ENCODE measurements at places on chromosomes 2 and 18.

DNA sequence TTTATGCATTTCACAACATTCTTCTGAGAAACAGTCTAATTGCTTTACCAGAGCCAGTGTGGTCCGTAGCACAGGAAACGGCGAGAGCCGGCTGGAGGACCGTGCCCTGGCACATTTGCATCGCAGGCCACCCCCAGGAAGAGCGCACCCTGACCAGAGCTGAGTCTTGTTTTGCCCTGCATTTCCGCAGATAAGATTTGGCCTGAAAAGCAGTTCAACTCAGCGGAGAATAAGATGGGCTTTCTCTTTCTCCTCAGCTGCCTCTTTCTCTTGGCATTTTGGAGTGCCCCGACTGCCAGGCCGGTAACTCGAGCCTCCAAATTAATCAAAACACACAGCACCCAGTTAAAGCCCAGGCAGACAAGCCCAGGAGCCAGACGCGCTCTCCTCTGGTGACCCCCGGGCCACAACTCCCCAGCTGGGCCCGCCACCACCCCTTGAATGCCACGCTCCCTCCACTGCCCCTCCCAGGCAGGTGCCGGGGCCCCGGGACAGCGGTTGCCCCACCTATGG is 464 bp downstream of the COL4A4 start:
- DNase-seq, result no peak

GRCh38 chr2:190323406-190323805 is 3.8 kb upstream of the HIBCH start:
- no peak for DNase-seq

DNA sequence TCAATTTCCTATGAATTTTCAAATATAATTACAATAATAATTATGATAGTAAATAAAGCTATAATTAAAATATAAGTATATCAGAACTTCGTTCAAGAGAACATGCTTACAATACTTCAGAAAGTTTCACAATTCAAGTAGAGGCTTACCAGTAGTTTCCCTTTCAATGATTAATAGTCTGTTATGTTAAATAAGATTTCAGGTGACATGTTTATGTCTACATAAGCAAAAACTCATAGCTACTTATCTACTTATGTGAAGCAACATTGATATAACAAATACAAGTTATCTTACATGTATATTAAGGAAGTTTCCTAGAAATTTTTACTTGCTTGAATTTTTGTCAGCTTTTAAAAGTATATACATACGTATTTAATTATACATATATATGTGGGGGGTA is 4.5 kb upstream of the COL3A1 start:
- DNase-seq, result no peak

GRCh38 chr2:16899958-16900357 is 234.3 kb upstream of the CYRIA start:
- no peak for DNase-seq

All from activated CD4-positive, alpha-beta T cell treated with anti-CD3 and anti-CD28 coated beads, Interleukin-2, Interleukin-6, amounts not matched to agents 100 ng/mL and 50 ng/mL, durations not matched to agents 16 hours and 8 hours (primary cell).